Stimulated activated CD8-positive, alpha-beta memory T cell treated with anti-CD3 and anti-CD28 coated beads, Interleukin-15, amount 100 ng/mL, for 4 hours (primary cell): ENCODE measurements at places on chromosomes 7 and 10.

- no peak for DNase-seq
These were observed 254.9 kb downstream of the KIAA1217 start for GRCh38 chr10:24463611-24464426.

DNA sequence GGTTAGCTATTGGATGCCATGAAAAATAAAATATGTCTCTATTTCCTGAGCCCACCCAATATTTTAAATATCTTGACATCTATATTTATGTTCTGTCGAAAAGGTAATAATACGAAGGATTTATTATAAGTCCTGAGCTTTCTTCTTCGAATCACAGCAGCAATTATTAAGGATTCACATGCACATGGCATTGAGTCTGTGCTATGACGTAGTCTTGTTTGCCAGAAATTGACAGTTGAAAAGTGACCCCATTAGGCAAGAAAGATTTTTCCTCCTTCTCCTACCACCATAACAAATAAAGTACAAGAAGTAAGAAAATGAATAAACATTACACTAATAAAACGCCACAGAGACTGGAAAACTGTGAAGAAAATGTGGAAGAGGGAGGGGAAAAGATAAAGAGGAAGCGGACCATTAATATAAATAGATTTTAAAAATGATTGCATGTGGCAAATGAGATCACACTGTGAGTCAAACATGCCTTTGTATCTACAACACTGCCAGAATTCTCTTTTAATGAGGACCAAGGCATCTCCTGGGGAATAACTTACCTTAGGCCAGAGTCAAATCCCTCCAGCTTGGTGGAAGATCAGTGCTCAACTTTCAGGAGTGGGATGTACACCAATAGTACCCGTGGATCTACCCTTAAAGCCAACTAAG lies 21.6 kb downstream of the FZD1 start:
- DNase-seq: no peak

DNA sequence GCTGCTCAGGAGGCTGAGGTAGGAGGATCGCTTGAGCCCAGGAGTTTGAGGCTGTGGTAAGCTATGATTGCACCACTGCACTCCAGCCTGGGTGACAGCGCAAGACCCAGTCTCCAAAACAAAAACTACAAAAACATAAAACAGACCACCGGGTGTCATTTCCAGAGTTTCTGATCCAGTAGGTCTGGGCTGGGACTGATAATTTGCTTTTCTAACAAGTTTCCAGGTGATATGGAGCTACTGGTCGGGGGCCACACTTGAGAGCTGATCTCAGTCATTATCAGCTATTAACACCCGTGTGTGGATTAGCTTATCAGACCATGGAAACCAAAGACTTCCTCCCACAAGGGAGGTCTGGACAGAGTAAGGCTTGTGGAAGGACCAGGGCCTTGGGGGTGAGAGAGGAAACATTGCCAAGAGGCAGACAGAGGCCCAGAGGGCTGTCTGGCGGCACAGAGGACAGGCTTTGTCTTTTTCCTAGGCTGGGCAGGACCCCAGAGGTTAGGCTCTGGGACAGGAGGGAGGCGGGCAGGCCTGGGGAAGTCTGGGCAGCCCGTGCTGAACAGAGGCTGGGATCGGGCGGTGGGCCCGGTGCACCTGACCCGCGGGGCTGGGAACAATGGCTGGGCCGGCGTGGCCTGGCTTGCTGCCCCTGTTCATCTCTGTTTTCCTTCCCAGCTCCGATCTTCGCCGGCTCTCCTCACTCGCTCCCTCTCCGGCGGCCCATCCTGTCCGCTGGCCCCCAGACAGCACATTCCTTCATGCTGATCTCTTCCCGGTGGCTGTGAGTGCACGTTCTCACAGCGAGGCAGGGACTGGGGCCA lies 25.2 kb downstream of the TMEM270 start:
- no peak for DNase-seq

DNA sequence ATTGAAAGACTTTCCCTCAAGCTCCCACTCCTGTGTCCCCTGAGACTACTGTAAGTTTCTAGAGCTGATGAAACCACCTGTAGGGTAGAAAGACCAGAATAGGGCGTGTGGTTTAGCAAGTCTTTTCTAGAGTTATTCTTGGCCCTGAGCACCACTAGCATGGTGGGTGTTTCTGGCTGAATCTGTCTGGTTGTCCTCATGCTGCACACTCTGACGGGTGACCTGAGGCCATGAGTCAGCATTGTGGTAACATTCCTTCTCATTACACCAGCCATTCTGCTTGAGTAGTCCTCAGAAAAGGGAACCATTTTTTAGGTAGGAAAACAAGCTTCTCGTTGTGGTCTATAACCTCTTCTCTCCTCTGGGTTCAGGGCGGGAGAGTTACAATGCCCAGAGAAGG lies 250.3 kb downstream of the SNX13 start:
- no peak for DNase-seq

- no peak for DNase-seq
These were observed 350.8 kb downstream of the PLXNA4 start for GRCh38 chr7:132225216-132226030.

GRCh38 chr10:114394531-114394930 lies 9.8 kb downstream of the AFAP1L2 start:
- no peak for DNase-seq

- no peak for DNase-seq
These were observed 22.3 kb downstream of the PIK3CG start for GRCh38 chr7:106887421-106887820.

GRCh38 chr10:129719889-129720590 lies 244.0 kb downstream of the EBF3 start:
- DNase-seq: no peak

DNA sequence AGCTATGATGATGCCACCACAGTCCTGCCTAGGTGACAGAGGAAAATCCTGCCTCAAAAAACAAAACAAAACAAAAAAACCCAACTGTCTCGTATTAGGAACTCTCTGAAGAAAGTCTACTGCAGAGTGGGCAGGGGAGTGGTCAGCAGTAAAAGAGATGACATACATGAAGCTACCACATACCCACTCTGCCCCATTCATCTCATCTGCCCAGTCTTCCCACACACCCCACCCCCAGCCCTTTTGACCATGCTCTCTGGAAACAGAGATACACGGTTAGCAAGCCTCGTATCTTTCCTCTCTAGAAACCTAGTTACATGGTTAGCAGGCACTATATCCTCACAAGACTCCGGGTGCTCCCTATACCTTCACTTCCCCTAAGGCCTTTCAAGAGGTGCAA lies 8.3 kb downstream of the SLC37A3 start:
- DNase-seq: no peak
